H54 (cell line): ENCODE measurements at places on chromosomes 5 and 9.

DNA sequence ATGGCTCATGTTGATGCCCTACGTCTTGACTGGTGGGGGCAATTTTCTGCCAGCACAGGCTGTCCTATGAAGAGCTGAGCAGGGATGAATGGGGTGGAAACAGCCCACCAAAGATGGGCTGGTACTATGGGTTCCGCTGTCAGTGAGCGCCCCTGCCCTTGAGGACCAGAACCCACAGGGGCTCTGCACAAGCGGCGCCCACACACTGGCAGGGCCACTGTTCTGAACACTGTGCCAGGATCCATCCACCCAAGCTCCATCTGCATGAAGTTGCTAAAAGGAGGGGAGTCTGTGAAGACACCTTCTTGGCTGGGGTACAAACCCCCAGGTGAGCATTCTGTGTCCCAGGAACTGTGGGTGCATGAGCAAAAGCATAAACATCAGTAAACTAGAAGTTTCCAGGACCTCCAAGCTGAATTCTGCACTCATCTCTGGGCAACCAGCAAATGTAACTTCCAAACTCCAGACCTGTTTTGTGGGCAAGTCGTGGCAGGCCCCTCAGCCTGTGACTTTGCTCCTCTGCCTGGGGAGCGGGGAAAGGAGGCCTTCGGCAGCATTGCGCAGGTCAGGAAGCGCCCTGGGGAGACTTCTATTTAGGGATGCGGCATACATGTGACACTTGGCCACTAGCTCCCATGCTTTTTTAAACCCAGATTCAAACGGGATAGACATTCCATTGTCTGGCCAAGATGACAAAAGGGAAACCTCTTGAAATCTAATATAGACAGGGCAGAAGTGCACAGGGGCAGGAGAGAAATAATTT, 48.9 kb downstream of the PTPN3 start:
- no peak for DNase-seq

GRCh38 chr5:10634562-10634961, 70.7 kb downstream of the ANKRD33B start:
- no peak for DNase-seq

GRCh38 chr9:111058166-111058565, 19.9 kb upstream of the LPAR1 start:
- no peak for DNase-seq

GRCh38 chr5:147407094-147407681, 102.7 kb downstream of the DPYSL3 start:
- DNase-seq = no peak

- DNase-seq = no peak
Measured at GRCh38 chr5:57662991-57663390, 180.4 kb upstream of the ACTBL2 start.

GRCh38 chr5:74649421-74649973, 9.0 kb upstream of the ENC1 start:
- DNase-seq = no peak
